ENCODE measurements at places on chromosomes 16 and 17.

- no peak for DNase-seq
Measured at GRCh38 chr16:62741692-62742091, 705.5 kb upstream of the CDH8 start.

DNA sequence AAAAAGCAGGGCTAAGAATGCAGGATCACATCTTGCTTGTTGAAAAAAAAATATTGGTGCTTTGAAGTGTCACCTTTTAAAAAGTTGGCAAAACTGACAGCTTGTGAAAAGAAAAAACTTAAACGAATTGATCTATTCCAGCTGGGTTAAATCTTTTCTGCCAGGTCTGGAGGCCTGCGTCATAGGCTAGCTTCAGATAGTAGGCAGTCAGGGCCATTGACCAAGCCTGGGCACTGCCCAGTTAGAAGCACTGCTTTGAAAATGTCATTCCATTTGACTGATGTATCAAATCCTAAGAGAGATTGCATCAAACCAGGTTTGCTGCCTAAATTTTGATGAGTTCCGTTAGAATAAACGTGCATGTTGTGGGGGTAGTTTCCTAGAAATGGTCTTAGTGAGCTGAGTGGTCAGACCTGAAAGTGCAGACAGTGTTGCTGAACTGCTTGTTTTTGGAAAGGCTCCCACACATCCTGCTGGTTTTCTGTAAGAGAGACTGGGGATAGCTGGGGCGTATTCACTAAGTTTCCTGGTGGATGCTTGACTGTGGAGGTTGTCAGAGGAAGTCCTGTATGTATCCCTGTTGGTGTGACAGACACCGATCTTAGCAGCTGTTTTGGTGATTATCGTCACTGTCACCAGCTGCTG lies 38.8 kb downstream of the NUP88 start:
- DNase-seq = no peak

DNA sequence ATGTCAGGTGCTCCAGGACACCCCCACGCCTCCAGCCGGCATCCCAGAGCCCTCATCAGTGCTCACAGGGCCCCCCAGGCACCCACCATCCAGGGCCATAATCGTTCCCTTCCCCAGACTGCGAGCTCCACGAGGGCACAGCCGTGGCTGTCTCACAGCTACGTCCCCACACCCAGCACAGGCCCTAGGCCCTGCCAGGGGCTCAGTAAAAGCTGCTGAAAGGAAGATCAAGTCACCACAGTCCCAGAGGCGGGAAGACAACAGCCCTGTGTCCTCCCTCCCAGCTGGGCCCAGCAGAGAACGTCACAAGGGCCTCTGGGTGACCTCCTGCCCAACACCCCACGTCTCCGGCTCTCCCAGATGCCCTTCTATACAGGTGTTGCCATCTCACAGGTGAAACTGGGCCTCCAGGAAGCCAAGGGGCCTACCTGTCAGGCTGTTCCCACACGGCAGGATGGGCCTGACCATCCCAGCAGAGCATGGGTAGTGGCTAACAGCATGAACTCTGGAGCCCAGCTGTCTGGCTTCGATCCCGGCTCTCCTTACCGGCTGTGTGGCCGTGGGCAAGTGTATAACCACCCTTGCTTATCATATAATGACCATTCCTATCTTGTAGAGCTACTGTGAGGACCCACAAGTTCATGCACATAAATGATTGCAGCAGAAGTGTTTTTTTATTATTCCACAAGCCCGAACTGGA lies 17.9 kb downstream of the ARL2BP start:
- DNase-seq = no peak

DNA sequence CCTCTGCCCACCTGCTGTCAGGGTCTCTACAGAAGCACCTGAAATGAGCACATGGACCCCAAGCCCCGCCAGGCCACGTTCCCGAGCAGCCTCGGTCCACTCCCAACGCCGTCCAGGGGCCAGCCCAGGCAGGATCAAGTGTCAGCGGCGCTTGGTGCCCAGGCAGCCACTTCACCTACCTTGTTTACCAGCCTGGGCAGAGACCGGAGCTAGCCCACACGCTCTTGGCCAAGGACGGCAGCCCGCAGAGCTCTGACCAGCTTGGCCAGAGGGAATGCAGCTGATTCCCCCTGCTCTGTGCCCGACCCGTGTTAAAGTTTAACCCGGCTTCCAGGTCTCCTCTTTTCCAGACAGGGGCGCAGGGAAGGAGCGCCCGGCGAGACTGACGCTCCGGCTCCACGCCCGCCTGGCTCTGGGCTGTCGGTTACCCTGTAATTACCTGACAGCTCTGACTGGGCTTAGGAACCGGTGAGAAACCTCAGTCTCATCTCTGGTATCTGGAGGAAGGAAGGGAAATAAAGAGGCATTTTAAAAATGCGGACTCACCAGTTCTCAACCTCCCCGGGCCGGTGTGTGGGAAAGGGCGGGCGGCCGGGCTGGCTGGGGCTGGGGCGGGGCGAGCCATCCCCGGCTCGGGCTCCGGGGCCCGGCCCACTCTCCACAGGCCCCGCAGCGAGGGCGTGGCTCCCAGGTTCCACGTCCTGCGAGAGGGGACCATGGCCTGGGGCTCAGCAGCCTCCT lies 4.6 kb downstream of the KIFC3 start:
- no peak for DNase-seq

GRCh38 chr16:67555795-67556212 lies 6.5 kb upstream of the CTCF start:
- DNase-seq = no peak

- DNase-seq = no peak
Measured at GRCh38 chr16:8474587-8474986, 115.7 kb downstream of the TMEM114 start.

GRCh38 chr16:49441366-49441780 lies 67.8 kb downstream of the C16orf78 start:
- DNase-seq = peak; percentile 11

- no peak for DNase-seq
Measured at GRCh38 chr17:13822700-13823099, 221.0 kb upstream of the HS3ST3A1 start.

DNA sequence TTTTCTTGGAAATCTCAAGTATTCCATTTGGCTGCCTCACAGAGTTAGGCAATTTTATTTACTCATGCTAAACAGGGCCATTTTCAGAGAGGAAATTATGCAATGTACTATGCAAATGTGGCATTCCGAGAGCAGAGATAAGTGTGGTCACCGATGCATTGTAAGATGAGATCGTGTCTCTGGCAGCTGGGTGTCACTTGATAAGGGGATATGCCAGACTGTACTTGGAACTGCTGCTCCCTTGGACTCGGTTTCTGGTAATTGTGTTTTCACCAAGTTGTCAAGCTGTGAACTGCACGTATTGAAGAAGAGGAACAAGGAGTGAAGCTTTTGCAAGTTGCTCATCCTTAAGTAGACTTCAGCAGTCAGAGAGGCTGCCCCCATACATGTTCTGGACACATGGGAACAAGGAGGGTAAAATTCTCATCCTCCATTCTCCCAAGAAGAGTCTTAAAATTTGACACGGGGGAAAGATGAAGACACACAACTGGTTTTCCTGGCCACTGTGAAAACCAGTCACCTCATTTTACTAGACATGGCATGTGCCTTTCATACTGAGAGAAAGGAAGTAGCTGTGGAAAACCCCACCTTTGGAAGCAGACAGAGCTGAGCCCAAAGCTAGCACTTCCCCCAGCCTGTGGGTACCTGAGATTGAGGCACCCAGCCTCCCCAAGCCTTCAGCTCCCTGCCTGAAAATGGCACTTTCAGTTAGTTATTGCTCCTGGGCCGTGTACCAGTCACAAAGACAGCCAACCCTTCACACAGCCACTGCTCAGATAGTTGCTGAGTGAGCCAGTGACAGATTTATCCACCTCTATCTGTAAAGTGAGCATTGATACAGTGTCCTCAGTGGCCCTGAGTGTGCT lies 150.7 kb downstream of the SOCS1 start:
- DNase-seq = no peak

DNA sequence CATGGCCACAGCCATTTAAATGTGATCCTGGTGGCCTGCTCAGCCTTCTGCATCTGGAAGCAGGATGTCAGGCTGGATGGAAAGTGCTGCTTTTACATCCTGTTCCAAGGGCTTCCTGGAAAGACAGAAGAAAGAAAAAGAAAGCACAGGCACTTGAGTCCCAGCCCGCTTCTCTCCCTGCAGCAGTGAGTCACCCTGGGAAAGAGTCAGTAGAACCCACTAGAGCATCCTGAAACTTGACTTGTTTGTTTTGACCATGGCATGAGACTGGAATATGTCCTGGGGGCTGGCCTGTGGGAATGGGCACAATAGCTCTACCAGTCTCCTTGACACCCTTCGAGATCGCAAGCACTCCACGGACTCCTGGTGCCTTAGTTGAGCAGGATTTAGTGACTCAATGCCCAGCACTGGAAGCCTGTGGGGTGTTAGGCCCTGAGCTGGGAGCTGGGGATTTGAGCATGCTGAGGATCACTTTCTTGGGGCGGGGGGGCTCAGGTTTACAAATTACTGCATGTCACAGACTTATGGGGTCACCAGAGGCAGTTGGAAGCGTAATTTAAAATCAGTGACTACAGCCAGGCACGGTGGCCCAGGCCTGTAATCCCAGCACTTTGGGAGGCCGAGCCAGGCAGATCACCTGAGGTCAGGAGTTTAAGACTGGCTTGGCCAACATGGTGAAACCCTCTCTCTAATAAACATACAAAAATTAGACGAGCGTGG lies 22.1 kb upstream of the GNA13 start:
- no peak for DNase-seq

- DNase-seq = no peak
Measured at GRCh38 chr17:73566905-73567782, 77.1 kb downstream of the SDK2 start.

GRCh38 chr16:88691924-88692560 lies 5.7 kb upstream of the SNAI3 start:
- DNase-seq = no peak

DNA sequence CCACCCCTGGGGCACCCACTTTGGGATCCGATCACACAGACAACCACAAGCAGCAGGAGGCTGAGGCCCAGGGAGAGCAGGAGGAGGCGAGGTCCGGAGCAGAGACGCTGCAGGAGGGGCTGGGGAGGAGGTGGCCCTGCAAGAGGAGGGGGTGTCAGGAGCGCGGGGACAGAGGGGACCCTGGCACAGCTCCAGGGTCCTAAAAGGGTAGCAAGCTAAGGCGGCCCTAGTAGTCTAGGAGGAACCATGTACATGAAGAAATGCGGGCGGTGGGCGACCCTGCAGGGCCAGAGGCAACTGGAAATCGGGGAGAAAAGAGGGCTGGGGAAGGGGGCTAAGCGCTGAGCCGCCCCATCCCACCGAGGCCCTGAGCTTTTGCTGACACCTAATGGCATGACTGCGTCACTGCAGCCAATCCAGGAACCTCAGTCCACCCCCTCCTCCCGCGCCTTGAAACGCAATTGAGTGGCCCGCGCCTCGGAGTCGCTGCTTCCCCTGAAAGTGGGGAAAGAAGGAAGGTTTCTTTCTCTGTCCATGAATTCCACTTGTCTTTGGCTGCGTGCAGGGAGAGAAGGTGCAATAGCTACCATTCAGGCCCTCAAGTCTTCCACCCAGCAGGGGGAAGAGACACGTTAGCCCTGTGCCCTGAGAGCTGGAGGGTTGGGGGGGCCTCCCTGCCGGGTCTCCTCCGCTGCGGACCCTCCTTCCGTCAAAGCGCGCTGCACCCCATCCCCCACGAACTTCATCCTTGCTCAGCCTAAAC lies 1.8 kb downstream of the ASGR1 start:
- DNase-seq = peak; percentile 43

DNA sequence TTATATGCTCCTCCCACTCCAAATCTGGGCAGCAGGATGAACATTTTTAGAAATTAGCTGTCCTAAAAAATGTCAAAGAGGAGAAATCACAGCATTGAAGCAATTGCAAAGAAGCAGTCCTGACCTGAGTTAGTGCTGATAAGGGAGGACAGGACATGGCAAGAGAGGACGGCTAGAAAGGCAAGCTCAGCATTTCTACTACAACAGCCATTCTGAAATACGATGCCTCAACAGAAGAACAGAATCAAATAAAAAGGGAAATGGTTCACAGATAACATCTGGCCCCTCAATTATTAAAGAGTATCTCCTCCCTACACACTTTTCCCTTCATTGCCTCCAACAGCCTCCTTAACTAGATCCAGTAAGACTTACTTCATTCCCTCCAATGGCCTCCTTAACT lies 18.3 kb downstream of the VPS53 start:
- no peak for DNase-seq

GRCh38 chr16:65769776-65770438 lies 596.6 kb upstream of the CDH5 start:
- no peak for DNase-seq

DNA sequence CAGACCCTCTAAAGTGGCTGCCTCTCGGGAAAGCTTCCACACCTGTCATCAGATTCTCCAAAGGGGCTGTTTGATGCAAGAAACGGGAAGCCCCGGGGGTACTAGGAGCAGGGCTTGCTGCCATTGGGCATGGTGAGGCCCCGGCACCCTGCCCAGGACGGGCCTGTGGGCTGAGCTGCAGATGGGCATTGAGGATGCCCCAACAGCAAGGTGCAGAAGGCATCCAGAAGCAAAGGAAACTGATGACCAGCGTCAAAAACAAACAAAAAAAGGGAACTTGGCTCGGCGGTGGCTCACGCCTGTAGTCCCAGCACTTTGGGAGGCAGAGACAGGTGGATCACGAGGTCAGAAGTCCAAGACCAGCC lies 1.5 kb upstream of the LIMD2 start:
- no peak for DNase-seq

- DNase-seq = peak; percentile 7
Measured at GRCh38 chr17:40025991-40026815, 11.0 kb downstream of the CSF3 start.

- no peak for DNase-seq
Measured at GRCh38 chr16:65306722-65307121, 184.9 kb upstream of the CDH11 start.

- no peak for DNase-seq
Measured at GRCh38 chr17:56176091-56176490, 22.8 kb downstream of the ANKFN1 start.

DNA sequence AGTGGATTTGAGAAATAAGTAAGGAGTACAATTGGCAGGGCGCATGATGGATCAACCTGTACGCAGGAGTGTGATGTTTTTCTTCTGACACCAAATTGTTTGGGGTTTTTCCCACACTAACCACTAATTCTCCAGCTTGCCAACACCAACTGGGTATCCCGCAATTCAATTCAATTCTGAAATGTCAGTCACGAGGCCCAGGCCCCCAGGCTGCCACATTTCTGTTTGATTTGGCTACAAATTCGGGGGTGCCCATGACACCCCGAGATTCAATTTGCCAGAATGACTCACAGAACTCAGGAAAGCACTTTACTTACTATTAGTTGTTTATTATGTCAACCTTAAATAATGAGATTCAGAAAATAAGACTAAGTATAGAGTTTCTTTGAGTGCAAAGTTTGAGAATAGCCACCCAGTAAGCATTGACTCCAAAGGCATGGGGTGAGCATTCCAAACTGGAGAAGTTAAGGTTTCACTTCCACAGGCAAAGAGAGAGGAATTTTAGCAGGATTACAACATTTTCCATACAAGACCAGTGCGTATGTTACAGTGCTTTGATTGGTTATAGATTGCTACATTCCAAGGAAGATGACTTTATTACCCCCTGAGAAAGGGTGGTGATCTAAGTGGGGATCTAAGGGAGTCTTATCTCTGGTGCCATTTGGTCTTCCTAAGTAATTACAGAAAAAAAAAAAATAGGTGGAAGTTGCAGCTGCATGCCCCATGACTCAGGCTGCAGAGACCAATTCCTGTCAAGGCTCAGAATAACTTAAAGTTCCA lies 11.5 kb downstream of the SLC46A1 start:
- DNase-seq = no peak
